ENCODE measurements at places on chromosomes 2 and 18.

DNA sequence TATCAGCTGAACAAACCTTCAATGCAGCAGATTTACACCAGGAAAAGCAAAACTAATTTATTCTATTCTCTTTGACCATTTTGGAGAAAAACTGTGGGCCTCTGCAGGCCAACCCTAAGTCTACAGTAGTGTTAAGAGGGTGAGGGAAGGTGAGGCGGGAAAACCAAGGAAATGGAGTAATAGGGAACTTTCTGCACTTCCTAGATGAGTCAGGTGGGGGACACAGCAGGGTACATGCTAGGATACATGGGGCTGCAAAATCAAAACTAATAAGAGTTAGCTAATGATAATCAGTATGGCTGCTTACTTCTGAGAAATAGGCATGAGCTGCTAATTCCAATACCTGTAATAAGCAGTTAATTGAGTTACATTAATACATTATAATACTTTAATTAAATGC lies 66.0 kb upstream of the PGAP1 start:
- no peak for DNase-seq

DNA sequence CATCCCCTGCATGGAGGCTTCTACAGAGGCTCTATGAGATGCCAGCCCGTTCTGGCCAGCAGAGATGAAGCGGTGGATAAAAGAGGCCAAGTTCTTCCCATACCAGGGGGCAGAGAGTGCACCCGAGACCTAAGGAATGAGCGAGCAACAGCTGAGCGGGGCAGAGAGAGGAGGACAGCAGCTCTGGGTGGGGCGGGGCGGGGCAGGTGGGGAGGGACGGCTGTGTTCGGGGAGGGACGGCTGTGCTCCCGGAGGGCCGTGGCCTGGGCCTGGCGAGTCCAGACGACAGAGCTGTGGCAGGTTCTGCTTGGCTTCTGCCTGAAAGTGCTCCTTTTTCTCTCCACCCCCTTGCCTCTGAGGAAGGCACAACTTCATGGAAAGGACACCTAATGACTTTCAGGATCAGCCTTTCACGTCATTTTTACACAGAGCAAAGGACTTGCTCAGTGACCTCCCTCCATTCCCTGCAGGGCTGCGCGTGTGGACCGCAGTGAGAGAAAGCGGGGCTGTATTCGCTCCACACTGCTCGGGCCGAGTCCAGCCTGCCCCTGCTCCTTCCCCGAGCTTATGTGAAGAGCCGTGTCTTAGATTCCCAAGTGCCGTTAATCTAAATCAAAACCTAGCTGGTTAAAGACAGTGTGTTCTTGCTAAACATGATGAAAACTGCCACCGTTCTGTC lies 232.9 kb downstream of the HDAC4 start:
- DNase-seq, result no peak

DNA sequence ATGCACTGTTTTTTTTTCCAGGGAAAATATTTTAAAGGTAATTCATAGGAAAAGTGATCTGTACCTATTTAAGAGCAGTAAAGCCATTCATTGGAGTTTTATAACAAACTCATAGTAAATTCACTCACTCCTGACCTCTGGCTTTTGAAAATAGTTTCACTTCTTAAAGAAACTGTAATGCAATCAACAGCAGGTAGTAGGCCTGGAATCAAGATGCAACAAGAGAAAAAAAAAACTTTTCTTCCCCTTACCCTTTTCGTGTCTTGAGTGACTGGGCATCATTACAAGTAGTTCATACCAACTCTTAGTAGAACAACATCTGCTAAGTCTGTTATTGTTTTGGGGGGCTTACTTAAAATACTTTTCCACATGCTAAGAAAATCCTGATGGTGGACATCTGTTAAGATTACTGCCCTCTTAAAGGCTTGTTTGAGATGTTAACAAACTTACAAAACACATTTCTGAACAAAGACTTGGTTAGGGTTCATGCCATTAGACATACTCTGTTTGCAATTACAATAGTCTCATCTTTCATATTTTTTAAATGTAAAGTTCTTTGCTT lies 164.1 kb upstream of the FOSL2 start:
- DNase-seq, result no peak

DNA sequence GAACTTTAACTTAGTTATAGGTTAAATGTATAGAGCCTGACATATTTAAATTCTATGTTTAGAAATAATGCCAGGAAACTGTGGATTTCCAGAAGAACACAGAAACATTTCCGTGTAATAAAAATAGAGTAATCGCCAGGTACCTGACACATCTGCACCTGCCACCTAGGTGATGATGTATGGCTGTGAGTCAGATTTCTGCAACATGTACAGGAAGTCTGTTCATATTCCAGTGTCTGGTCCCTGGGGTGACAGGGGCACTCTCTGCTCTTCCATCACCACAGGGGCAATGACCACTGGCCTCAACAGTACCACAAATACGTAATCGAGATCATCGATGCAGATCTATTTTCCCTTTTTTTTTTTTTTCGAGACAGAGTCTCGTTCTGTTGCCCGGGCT lies 101.1 kb upstream of the LPIN2 start:
- DNase-seq, result no peak

- no peak for DNase-seq
These were observed 140.3 kb upstream of the FOSL2 start for GRCh38 chr2:28252311-28252710.

DNA sequence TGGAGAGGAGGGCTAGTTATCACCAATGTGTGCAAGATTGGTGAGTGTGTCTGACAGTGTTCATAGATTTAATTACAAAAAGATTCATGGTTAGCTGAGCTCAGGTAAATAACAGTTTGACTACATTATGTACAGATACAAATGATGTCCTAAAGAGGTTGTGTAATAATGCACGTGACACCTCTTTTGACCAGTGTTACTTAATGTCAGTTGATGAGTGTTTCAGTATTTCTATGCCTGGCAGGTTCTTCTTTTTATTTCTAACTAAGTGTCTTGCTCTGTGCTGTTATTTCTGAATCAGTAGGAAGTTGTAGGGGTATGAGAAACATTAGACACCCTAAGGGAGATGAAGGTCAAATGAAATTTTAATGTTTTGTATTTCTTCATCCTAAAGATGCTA lies 7.9 kb upstream of the INHBB start:
- DNase-seq, result no peak

GRCh38 chr2:155866477-155866876 lies 466.0 kb downstream of the NR4A2 start:
- DNase-seq, result no peak

DNA sequence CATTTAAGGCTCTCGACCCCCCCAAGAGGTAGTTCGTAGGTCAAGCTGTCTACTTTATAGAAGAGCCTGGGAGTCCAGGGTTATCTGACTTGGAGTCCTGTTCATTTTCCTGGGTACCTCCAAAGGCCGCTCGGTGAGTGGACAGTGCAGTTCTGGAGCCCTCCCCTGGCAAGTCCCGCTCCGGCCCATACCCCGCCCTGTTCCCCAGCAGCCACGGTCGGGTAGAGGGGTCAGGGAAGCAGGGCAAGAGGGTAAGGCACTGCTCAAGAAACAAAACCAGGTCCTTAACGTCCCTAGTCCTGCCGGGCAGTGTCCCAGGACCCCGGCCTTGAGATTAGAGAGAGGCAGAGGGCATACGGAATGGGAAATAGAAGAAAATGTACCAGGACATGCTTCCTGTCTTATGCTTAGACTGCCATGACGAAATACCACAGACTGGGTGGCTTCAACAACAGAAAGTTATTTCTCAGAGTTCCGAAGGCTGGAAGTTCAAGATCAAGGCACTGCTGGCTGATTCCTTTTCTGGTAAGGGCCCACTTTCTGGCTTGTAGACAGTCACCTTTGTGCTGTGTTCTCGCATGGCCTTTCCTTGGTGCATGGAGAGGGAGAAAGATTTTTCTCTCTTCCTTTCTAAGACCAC lies 5.4 kb upstream of the HPCAL1 start:
- peak; percentile 70 for DNase-seq

DNA sequence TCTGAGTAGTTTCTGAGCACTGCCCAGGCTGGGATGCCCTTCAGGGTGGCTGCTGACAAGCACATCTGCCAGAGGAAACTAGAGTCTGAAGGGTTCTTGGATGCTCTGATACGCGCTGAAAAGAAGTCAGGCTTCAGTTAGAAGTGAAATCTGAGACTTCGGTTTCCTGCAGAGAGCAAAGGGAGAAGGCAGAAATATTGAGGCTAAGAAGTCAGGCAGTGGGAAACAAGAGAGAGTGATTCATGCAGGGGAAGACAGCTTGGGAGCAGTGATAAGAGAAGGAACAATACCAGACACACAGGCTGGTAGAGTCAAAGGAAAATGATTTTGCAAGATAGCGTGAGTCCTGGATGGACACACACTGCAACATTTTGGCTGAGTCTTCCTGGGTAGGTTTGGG lies 51.0 kb upstream of the BOD1L2 start:
- DNase-seq, result no peak

DNA sequence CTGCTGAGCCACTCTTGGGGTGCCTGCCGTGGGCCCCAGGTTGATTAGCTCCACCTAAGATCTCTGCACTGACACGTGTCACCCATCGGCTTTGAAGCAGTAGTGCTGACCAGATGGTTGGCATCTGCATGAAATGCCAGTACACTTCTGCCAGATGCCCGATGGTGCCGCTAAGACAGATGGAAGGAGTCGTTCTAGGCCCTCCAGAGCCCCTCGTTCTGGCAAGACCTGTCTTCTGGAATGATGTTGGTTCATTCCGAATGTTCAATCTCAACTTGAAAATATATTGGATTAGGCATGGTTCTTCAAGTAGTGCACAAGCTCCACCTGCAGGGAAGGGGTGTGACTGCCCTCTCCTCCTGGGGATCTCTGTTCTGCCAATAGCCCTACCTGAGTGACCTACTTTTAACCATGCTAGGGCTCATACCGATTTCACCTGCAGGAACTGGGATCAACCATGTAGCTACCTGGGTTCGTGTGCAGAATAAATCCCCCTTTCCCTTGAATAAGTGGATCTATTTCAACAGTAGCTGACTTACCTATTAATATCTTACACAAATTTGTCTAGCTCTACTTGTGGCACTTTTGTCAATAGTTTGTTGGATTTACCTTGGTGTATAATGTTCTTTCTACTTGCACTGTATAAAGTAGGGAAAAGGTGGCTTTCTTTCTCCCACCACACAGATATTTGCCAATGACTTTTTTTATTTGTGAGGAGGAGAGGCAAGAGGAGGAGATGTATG lies 342.6 kb downstream of the CTNNA2 start:
- no peak for DNase-seq

- DNase-seq, result no peak
These were observed 35.2 kb downstream of the E2F6 start for GRCh38 chr2:11430729-11431128.

DNA sequence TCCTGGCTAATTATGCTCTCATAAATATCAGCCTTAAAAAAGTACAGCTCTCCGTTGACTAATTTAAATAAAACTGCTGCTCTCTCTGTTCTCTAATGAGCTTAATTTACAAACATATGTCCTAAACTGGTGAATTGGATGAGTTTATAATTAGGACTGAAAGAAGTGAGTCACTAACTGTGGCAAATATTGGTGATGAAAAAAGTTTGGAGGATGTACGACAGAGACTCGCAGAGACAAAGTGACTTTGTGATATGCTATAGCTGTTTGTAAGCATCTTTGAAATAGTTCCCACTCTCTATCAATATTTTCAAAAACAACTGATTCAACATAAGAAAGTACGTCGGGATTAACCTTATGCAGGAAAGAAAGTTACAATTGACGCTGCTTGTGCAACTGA lies 138.9 kb upstream of the TMEFF2 start:
- no peak for DNase-seq

DNA sequence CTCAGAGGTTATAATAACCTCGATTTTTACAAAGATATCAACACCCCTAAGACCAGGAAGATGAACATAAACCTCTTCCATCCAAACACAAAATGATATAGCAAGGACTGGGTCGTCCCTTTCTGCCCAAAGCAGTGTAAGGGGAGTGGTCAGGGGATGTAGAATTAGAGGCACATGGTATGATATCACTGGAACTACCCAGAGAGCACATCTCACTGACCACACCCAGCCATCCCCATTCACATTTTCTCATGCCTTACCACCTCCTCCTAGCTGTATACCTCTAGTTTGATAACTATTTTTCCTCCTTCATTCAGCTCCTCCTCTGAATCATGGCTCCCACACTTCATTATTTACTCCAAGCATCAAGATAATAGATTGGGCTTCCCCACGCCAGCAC lies 152.6 kb downstream of the COPS8 start:
- DNase-seq, result no peak
